Renal pelvis (tissue), 12 donors: ENCODE measurements at places on chromosomes 6 and 20. TPM values are rescaled to one million over a fixed set of nuclear protein-coding genes. Genes with fewer than 3 reads are reported as not detected.

GRCh38 chr6:57108691-57109090, 18.7 kb downstream of the ZNF451 start:
- no peak for DNase-seq

The RIN2 gene
- polyA plus RNA-seq = 38.5 TPM

- no peak for DNase-seq
Observed at GRCh38 chr20:57047281-57048026, 219.0 kb downstream of the BMP7 start.

DNA sequence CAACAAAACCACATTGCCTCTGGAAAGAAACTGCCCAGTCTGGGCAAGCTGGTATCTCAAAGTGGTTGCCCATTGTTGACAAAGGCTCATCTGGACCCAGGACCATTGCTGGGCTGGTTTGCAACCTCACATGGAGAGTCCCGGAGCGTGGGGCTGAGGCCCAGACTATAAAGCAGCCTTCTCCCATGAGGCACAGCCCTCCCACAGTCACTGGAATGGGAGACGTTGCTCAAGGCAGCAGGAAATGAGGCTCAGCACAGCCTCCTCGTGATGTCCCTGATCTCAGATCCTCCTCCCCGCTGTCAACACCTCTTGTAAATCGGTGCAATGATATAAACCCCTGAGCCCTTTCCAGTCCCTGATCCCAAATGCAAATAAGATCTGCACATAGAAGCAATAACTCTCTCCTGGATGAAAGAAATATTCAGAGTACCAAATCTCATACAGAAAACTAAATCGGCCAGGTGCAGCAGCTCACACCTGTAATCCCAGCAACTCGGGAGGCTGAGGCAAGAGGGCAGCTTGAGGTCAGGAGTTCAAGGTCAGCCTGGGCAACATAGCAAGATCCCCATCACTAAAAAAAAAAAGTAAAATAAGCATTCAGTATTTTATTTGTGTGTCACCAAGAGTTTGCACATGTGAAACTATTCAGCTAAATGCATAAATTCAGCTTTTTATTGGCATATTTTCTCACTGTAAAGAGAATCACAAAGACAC, 103.0 kb upstream of the RREB1 start:
- DNase-seq = no peak

The CDH26 gene
- 1.5 TPM for polyA plus RNA-seq

The FIG4 gene
- polyA plus RNA-seq = 22.8 TPM
